Spleen (tissue), 13 donors: ENCODE measurements at places on chromosomes 5 and 9. TPM values are rescaled to one million over a fixed set of nuclear protein-coding genes. Genes with fewer than 3 reads are reported as not detected.

Gene GABRG2
- total RNA-seq, result 1.5 TPM

DNA sequence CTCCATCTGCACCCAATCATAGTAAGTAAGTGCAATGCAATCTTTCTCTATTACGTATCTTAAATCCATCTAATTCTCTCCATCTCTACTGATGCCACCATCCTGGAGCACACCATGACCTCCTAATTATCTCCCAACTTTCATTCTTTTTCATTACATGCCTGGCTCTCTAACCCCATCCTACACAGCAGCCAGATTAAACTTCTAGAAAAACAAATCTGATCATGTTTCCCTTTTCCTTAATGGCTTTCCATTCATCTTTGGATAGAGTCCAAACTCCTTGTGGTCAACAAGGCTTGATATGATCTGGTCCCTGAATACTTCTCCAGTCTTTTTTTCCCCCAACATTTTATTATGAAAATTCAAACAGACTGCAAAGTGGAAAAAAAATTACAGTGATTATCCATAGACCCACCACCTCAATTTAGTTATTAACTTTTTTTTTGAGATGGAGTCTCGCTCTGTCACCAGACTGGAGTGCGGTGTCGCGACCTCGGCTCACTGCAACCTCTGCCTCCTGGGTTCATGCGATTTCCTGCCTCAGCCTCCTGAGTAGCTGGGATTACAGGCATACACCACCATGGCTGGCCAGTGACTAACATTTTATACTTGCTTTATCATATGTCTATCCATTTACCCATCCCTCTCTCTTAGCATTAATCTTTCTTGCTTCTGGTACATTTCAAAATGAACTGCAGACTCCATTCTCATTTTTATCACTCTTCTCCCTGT lies 5.2 kb downstream of the PPP2R2B start:
- no peak for DNase-seq

Gene ORM1
- 10.9 TPM for total RNA-seq

DNA sequence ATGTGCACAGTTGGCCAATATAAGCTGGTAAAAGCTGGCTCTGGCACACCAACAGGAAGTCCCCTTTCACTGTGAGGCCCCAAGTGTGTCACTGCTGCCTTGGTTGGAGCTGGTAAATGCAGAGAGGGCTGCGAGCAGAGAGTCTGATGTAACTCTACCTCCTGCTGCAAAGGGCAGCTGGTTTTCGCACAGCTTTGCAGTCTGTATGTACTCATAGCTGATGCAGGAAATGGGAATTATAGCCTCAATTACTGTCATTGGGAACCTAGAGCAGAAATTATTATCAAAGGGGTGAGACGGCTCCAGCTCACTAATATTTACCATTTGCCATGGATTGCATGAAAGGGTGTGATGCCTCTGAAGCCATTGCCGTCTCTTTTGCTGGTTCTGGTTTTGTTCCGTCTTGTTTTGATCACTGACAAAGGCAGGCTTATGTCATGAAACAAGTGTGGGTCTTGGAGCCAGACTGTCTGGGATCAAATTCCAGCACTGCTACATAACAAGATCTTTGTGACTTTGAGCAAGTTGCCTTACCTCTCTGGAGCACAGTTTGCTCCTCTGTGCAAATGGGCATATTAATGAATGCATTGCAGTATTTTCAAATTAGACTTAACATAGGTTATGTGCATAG lies 124.3 kb upstream of the SLC25A48 start:
- DNase-seq, result no peak

- DNase-seq, result no peak
Measured at GRCh38 chr5:174259696-174260420, 214.4 kb downstream of the NSG2 start.

DNA sequence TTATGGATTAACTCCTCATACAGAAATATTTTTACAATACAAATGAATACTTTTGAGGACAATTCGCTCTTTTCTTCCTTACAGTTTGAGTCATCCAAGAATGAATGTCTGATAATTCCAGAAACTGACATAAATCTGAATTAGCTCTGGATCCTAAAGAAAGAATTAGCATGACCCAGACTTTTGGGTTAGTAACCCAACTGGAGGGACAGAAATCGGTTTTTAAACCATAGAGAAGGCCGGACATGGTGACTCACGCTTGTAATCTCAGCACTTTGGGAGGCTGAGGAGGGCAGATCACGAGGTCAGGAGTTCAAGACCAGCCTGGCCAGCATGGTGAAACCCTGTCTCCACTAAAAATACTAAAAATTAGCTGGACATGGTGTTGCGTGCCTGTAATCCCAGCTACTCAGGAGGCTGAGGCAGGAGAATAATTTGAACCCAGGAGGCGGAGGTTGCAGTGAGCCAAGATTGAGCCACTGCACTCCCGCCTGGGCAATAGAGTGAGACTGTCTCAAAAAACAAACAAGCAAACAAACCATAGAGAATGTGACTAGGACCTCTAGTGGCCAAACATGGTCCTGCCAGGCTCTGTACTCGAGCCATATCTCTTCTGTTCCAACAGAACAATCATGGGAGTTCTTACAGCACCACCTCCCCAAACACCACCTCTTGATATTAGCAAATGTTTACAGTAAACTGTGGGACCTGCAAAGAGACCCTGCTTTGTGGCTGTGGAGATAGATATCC lies 44.8 kb downstream of the LURAP1L start:
- DNase-seq, result no peak

- DNase-seq, result peak; percentile 40
Measured at GRCh38 chr5:18732556-18733479, 1098.6 kb downstream of the TAF11L14 start.

GRCh38 chr9:89462199-89462598 lies 35.7 kb downstream of the SEMA4D start:
- DNase-seq, result no peak

DNA sequence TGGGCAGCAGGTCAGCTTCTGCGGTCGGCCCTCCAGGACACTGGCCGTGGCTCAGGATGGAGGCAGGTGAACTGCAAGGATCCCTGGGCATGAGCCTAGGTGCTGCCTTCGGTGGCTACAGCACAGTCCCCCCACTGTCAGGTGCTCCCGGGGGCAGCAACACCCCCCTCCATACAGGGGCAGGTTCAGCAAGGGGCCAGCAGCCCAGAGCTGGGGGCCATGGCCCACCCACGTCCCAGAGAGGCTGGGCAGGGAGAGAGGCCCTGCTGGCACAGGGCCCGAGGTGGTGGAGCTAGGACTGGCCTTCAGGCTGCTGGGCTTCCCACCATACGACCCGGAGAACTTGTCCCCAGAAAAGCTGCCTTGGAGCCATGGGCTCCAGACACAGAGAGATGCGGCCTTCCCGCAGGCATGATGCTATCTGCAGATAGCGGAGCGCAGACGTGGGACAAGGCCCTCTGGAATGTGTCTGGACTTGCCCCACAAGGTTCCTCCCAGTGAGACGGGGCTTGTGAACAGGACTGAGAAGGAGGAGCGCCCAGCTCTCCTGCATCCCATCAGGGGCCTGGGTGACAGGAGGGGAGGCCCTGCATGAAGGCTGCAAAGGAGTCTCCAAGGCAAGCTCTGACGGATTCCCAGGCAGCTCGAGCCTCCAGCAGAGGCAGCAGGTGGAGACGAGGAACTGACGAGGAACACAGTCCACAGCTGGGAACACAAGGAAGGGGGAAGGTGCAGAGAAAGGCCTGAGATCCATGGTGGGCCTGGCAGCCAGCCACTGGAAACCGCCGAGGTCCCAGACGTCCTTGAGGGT lies 111.1 kb downstream of the VAV2 start:
- no peak for DNase-seq

- DNase-seq, result no peak
Measured at GRCh38 chr5:112886975-112887374, 25.9 kb downstream of the SRP19 start.

Gene ADCY2
- total RNA-seq, result 0.79 TPM

DNA sequence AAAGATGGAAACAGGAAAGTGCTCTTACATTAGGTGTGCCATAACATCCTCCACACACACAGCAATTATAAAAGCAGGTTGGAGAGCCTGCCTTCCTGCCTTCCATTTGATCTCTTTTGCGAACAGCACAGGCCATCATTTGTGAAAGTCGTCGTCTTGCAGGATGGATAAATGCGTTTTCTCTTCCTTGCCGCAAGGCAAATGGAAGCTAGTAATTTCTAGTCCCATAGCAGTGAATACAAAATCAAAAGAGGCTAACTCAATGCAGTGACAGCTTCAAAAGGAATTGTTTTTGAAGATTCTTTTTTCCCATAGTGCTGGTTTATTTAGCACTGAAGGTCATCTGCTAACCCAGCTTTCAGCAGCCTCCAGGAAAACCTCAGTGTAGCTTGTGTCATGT lies 178.8 kb downstream of the GIN1 start:
- DNase-seq, result no peak

Gene IFNA2
- not detected for total RNA-seq

GRCh38 chr9:28678097-28678496 lies 1104.8 kb upstream of the C9orf72 start:
- DNase-seq, result no peak

Gene GRIA1
- not detected for total RNA-seq

GRCh38 chr5:395921-396530 lies 47.0 kb upstream of the EXOC3 start:
- peak; percentile 67 for DNase-seq

GRCh38 chr5:124154714-124155113 lies 591.7 kb downstream of the ZNF608 start:
- no peak for DNase-seq

Gene OBP2B
- not detected for total RNA-seq

Gene FAM221B
- not detected for total RNA-seq

Gene RNF224
- not detected for total RNA-seq
